ENCODE measurements at places on chromosomes 1 and 21.
A peak's percentile ranks its signal among the peaks of the same experiment; 100 is the strongest.

DNA sequence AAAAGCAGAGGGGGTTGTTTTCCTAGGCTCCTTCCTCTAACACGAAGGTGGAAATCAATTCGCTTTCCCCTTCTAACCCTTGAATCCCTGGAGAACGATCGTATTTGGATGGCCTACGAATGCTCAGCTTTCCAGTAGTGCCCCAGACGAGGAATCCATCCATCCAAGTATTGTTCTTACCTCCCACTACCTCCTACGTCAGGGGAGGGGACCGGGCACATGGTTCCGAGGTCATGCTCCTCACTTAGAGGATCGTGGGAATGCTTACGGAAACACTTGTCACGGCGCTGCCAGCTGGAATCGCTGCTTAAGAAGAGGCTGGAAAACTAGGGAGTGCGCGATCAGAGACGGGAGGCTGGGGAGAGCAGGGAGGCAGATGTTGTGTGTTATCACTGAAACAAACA lies 47.4 kb downstream of the CAPZB start:
- DNase-seq: no peak

DNA sequence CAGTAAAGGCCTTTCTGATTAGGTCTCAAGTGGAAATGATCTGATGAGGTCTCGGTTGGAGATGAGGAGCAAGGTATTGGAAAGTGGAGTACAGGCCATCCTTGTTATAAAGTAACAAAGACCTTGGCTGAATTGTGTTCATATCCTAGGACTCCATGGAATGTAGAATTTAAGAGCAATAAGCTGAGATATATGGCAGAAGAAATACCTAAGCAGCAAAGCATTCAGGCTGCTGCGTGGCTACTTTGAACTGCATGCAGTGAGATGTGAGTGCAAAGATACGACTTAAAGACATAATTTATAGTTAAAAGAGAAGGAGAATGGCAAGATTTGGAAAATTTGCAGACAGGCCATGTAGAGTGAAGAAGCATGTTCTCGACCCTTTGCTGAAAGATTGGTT lies 11.2 kb upstream of the XPR1 start:
- DNase-seq: no peak

- DNase-seq: no peak
Observed at GRCh38 chr1:153693466-153693865, 15.0 kb downstream of the NPR1 start.

GRCh38 chr1:225962440-225962975 lies 21.5 kb upstream of the LEFTY2 start:
- peak; percentile 40 for DNase-seq

- DNase-seq: no peak
Observed at GRCh38 chr1:18573170-18573569, 57.5 kb upstream of the PAX7 start.

- DNase-seq: no peak
Observed at GRCh38 chr1:184050636-184051035, 894 bp upstream of the TSEN15 start.

GRCh38 chr1:17066361-17067068 lies 12.7 kb upstream of the SDHB start:
- no peak for DNase-seq

DNA sequence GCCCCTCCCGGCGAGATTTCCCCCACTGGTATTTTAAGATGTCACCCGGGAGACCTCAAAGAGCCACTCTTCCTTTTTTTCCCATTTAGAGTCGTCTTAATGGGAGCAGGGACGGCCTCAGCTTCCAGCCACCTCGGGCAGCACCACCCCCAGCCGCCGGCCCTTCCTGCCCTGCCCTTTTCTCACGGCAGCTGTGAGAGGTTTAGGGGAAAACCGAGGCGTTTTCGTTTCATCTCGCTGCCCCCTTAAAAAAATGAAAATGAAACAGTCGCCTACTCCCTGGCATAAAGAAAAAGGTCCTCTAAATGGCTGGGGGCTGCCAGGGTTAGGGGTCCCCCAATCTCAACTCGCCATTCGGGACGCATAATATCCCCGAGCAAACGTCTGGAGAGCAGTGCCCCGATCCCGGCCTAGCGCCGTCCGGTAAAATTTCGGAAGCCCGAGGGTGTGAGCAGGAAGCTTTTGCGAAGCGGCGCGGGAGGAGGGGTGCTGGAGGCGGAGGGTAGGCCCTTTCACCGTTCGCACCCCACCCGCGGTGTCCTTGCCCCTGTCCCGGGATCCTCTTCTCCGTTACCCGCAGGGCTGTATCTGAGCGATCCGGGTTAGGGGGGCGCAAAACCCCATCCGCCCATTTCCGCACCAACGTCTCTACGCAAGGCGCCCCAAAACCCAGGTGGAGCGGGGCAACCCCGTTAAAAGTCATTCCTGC lies 1.2 kb downstream of the RUNX3 start:
- DNase-seq: peak; percentile 69

- no peak for DNase-seq
Observed at GRCh38 chr1:84841971-84842370, 51.0 kb downstream of the LPAR3 start.

GRCh38 chr1:39761557-39762260 lies 9.4 kb downstream of the OXCT2 start:
- no peak for DNase-seq

GRCh38 chr1:115210302-115210711 lies 121.0 kb upstream of the TSPAN2 start:
- DNase-seq: no peak

DNA sequence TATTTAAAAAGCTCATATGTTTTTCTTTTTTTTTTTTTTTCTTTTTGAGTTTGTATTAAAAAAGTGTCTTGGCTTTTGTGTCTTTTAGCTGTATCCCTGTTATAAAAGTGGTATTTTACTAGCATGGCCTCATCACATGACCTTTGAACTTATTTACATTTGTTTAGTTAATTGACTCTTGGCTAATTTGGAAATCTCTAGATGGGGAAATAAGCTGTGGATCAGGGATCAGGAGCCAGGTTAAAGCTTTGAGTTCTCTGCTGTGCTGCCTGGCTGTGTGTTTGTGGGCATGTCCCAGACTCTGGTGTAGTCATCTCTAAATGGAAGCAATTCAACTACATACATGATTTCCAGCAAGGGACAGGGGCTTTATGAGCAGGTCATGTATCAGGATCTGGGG lies 56.5 kb downstream of the HHAT start:
- no peak for DNase-seq

DNA sequence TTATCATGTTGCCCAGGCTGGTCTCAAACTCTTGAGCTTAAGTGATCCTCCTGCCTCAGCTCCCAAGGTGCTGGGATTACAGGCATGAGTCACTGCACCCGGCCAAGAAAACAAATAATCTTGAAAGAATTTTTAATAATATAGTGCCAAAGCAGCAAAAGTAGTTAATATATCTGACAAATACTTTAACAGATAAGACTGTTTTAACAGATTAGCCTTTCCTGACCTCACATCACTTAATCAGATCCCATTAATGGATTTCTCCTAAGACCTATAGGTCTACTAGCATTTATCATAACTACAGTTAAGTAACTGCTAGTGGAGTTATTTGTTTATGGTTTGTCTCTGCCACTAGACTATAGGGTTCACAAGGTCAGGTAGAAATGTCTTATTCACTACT lies 61.1 kb upstream of the HP1BP3 start:
- DNase-seq: no peak

GRCh38 chr1:92096317-92096716 lies 16.2 kb downstream of the BTBD8 start:
- no peak for DNase-seq

GRCh38 chr1:234975941-234976860 lies 152.4 kb downstream of the TOMM20 start:
- DNase-seq: no peak

GRCh38 chr1:66331658-66332547 lies 202.1 kb upstream of the SGIP1 start:
- peak; percentile 49 for DNase-seq

DNA sequence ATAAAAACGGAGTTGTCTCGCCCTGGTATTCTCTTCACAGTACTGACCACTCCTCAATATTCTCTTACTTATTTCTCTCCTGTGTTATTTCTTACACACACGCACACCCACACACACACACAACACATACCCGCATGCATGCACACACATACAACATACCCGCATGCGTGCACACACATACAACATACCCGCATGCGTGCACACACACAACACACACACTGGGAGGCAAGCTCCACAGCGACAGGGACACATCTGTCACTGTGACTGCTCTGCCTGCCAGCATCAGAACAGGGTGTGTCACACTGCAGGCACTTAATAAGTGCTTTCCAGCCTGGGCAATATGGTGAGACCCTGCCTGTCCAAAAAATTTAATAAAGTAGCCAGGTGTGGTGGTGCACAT lies 20.8 kb upstream of the DDOST start:
- DNase-seq: no peak

GRCh38 chr1:180970333-180971079 lies 52.2 kb downstream of the STX6 start:
- no peak for DNase-seq

GRCh38 chr1:47180603-47181094 lies 9.2 kb downstream of the PDZK1IP1 start:
- no peak for DNase-seq

DNA sequence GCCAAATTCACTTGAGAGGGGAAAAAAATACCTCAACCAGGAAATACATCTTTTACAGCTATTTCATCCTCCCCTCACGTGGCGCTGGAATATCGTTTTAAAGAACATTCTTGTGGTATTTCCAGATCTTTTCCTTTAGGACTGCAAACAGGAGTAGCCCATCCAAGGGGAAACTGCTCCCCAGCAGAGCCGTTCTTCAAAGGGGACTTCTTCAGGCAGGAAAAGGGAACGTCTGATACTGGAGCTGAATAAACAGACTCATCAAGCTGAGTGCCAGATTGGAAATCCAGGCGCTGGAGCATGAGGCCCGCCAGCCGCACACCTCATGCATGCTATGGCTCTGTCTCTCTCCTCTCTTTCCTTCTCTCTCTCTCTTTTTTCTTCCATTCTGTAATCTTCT lies 34.0 kb upstream of the PROX1 start:
- DNase-seq: no peak

GRCh38 chr1:40221977-40222772 lies 25.6 kb upstream of the TMCO2 start:
- no peak for DNase-seq
